Occipital lobe (tissue), 3 donors: ENCODE measurements at places on chromosomes 16 and 17.
A peak's percentile ranks its signal among the peaks of the same experiment; 100 is the strongest.

- no peak for DNase-seq
Measured at GRCh38 chr17:72031219-72031884, 89.5 kb upstream of the SOX9 start.

DNA sequence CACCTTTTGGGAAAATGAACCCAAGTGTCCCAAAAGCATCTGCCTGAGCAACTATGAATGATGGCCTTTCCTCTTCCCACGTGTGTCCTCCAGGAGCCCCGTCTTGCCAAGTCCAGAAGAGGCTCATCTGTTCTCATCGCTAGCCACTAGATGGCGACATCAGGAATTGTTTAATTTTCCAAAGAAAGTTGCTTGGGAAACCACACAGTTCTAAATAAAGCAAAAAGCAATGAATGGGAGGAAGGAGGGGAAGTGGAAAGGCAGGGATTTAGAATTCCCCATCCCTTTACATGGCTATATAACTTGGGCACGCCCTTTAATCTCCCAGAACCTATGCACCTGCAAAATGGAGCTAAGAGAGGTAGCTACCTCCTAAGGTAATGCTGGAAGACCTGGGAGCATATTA is 9.0 kb upstream of the CDH5 start:
- DNase-seq, result no peak

- DNase-seq, result no peak
Measured at GRCh38 chr16:1687427-1688316, 9.6 kb downstream of the JPT2 start.

DNA sequence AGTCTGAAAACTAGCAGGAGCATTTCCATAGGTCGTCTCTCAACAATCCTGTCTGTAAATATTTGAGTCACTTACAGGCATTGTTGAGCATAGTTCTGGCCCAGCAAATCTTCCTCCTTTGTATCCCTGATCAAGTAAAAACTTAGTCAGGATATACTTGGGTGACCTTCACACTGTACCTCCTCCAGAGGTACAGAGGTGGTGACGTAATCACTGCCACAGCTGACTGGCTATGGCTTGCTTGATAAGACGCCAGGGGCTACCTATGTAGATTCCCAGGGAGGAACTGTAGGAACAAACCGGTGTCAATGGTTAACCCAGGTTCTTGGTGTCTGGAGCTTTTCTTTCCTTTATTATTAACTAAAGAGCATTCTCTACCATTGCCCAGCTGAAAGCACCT is at the start of gene KCNJ16:
Gene KCNJ16, plus strand, starts transcription at position 270 of the 400 bp plus-strand sequence. CDS start 56,863 bp downstream, outside the sequence.
- no peak for DNase-seq

DNA sequence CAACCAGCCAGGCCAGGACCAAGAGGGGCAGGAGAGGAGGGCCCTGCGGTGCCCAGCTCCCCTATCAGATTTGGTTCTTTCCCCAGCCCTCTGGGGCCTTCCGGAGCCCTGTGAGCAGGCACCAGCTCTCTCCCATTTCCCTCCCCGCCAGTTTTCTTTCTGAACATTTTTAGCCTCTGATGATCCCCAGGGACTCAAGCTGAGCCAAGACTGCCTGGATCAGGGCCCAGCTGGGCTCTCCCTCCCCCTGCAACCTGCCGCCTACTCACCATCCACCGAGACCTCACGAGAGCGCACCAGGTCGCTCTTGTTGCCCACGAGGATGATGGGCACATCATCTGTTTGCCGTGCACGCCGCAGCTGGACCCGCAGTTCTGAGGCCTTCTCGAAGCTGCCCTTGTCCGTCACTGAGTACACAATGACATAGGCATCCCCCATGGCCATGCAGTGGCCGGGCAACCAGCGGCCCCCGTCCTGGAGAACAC is 2.0 kb downstream of the RRAD start:
- DNase-seq, result no peak

- DNase-seq, result peak; percentile 18
Measured at GRCh38 chr17:66654106-66654740, 180.7 kb upstream of the CACNG5 start.

- DNase-seq, result no peak
Measured at GRCh38 chr16:67254801-67255552, 6.2 kb downstream of the SLC9A5 start.

GRCh38 chr17:27506348-27507218 is 50.3 kb downstream of the KSR1 start:
- no peak for DNase-seq

DNA sequence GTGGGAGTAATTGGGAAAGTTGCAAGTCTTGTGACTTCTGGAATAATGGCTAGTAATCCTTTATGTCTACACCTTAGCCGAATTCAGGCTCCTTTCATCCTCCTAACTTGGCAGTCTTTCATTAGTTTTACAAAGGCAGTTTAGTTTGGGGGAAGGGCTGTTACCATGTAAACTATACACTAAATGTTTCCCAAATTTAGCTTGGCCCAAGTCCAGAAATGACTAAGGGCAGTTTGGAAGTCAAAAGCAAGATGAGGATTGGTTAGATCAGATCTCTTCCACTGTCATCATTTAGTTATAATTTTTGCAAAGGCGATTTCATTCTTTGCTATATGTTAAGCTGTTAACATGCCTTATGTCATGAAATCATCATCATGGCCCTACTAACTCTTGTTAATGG is 115.4 kb upstream of the CACNG3 start:
- no peak for DNase-seq
